ENCODE measurements at places on chromosomes 12 and 14.

DNA sequence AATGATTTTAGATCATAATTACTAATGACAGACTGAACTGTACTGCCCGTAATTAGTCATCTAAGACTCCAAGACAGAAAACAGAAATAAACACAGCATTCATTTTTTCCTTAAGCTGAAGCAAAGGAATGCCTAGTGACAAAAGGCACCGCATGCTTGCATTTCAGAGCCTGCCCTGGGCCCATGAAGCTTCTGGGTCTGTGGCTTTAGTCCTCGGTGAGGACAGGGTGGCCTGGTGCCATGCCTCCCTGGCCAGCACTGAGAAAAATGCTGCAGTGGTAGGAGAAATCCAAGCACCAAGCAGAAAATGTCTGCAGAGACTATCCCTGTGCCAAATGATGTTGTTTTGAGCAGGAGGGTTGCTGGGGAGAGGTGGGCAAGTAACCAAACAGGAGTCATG lies 171.6 kb downstream of the CALM1 start:
- DNase-seq = no peak

DNA sequence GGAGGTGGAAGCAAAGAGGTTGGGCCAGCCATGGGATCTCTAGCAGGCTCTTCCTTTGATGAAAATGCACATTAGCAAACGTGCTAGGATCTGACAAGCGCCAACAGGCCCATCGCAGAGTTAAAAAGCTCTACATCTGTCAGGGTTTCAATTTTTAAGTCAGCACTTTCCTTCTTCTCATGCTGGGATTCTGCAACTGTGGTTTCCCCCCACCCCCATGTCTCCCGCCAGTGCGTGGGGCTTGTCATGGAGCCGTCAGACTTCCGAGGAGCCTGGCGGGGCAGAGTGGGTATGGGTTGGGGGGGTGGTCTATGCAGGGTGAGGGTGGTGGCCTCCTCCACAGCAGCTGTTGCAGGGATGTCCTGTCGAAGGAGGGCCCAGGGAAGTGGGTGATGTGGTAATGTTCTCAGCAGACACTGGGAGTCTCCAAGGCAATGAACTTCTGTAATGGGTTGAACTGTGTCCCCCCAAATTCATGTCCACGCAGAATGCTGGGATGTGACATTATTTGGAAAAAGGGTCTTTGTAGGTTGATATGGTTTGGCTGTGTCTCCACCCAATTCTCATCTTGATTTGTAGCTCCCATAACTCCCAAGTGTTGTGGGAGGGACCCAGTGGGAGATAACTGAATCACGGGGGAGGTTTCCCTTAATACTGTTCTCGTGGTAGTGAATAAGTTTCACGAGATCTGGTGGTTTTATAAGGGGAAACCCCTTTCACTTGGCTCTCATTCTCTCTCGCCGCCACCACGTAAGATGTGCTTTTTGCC lies 115.2 kb upstream of the MAP1LC3B2 start:
- DNase-seq = no peak

GRCh38 chr14:69270795-69271708 lies 11.1 kb downstream of the GALNT16 start:
- DNase-seq = peak; percentile 53

DNA sequence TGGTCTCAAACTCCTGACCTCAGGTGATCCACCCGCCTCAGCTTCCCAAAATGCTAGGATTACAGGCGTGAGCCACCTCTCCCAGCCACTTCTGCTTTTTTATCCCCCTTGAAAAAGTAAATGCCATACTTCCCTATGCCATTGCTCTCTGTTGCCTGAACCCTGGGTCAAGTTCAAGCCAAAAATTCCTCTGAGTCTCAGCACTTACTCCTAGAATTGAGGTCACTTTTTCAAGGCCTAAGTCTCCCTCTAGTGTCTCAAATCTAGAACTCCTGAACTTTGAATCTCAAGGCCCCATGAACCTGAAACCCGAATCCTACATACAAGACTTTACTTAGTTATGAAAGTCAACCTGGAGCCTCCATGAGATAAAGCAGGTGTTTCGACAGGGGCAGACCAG lies 1.4 kb upstream of the APOBEC1 start:
- DNase-seq = peak; percentile 44

GRCh38 chr14:92473261-92473968 lies 40.2 kb upstream of the RIN3 start:
- peak; percentile 97 for DNase-seq

GRCh38 chr14:51507906-51508511 lies 143.7 kb upstream of the FRMD6 start:
- DNase-seq = peak; percentile 84

GRCh38 chr12:19946550-19946949 lies 421.8 kb upstream of the PDE3A start:
- DNase-seq = peak; percentile 98

DNA sequence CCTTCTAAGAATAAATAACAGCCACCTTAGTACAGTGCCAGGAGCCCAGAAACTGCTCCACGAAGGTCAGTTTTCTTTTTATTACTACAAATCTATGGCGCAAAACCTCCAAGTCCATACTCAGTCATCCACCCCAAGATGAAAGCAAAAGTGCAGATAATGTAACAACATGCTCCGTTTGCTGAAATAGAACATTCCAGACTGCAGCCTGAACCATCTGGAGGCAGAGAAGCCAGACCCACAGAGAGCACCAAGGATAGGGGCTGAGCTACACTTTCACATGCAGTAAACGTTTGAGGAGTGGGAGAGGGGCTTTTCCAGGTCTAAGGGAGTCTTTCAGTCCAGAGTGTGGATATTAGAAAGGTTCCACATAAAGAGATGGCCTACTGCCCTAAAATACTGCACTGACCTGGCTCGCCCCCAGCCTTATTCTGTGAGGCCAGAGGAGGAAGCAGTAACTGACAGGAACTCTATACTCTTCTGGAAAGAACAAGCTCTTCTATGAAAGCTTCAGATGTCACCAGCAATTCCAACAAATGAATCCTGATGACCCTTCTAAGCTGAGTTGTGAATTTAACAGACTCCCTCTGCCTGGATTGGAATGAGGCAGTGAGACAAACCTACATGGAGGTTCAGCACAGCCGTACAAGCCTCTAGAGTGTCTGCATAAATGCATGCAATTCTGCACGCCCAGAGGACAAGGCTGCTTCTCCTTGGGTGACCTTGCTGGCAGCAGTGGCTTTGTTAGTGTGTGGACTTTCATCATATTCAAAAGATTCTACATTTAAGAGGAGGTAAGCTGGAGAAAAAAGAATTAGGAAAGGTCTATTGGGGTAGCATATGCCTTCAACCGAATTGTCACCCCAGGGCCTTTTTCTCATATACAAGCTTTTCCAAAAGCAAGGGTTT lies 153.9 kb upstream of the EGLN3 start:
- DNase-seq = no peak

DNA sequence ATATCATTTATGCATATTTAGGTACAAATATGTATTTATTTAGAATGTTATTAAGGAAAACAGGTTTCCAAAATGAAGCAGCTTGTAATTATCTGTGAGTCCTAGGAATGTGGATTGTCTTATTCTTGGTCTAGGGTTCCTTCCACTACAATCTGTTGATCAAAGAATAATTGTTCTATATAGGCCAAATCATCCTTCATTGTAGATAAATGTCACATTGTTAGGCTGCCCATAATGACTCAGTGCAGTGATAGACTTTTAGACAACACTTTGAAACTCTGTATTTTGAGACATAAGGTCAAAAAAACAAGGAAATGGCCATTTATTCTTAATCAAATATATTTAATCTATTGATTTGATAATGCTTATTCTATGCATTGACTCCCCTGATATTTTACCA lies 283.0 kb downstream of the ACSS3 start:
- DNase-seq = no peak

GRCh38 chr14:94173471-94173884 lies 644 bp upstream of the PPP4R4 start:
- DNase-seq = no peak

DNA sequence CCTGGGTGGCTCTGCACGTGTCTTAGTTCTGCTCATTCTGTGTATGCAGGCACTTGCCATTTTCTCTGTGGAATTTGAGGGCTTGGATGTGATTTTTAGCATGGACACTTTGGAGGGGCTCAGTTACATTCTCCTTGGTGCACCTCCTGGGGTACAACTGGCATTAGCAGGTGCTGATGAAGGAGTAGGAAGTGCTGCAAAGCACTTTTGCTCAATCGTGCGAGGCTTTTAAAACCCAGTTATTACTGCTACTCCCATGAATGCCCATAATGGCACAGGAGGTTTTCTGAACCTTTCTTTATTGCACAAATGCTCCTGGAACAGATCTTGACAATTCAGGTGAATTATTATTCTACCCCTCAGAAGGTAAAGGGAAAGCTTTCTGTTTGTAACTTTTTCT lies 78.7 kb downstream of the SLC25A47 start:
- no peak for DNase-seq

DNA sequence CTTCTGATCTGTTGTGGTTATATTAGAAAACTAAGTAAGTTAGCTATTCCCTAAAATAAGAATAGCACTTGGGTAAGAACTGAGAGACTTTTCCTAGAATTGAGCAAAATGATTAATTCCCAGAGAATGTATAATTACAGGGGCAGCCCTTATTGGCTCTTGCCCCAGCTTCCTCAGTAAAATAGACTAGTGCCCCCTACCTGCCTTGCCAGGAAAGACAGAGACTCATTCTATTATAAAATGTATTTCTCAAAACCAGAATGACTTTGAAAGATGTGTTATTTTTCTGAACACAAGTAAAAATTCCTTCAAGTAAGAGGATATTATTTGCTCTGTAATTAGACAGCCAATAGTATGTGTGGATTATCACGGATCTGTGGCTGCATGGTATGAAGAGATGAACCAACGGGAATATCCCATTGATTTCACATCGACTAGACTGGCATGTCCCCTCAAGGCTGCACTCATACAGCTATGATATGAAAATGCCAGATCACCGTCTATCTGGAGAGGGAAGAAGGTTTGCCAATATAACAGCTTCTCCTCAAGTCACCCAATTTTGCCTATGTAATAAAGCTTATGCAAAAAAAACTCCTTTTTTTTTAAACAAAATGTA lies 7.4 kb upstream of the GLRX5 start:
- peak; percentile 88 for DNase-seq

DNA sequence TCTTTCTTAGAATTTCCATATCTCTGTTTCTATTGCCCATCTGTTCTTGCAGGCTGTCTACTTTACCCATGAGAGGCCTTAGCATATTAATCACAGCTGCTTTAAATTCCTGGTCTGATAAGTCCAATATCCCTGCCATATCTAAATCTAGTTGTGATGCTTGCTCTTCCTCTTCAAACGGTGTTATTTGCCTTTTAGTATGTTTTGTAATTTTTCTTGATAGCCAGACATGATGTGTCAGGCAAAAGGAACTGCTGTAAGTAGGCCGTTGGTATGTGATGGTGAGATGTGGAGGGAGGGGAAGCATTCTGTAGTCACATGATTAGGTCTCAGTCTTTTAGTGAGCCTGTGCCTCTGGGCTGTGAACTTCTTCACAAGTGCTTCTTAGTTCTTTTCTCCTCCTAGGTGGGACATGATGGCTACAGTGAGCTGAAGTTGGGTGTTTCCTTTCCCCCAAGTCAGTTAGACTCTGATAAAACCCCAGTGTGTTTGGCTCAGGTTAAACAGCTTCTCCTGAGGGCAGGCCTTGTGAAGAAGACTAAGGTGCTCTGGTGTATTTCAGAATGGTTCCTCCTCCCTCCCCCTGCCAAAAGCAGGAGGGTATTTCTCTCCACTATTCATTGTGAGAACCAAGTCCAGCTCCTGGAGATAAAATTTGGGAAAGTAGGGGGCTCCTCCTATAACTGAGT lies 195.9 kb upstream of the PARP11 start:
- peak; percentile 2 for DNase-seq

DNA sequence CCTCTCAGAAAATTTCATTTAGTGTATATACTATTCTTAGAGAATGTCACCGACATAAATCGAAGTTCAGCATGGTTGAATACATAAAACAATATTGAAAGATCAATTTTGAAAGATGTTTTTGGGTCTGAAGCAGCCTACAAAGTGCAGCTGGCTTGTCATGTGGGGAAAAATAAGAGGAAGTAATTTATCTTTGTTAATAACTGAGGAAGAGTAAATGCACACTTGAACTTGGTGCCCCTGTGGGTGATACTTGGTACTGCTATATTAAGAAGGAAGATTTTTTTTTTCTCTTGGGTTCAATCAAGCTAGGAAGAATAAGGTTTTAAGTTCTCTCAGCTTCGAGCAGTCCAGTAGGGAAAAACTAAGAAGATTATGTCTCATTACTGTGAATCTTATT lies 661.3 kb downstream of the RPL10L start:
- no peak for DNase-seq

DNA sequence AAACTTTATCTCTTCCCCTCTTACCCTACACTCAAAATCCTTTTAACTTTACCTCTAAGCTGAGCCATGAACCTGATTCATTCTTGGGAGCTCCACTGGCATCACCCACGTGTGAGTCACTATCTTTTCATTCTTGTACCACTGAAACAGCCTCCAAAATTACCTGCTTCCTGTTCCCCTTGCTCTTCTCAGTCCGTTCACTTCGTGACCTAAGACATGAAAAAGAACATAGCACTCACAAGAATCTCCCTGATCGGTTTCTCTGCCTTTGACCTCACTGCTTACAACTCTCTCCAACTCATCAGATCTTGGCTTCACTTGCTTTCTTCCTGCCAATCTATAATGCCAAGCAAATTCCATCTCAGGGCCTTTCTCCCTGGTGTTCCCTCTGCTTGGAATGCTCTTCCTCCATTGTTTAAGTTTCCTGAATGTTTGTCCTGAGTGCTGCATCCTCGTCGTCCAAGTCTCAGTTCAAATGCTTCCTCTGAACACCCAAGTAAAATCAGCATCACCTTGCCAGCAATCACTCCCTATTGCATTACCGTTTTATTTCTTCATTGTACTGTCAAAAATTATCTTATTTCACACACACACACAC lies 9.2 kb downstream of the GLIPR1 start:
- DNase-seq = peak; percentile 67

- DNase-seq = no peak
Measured at GRCh38 chr12:130983328-130984017, 29.8 kb downstream of the ADGRD1 start.

GRCh38 chr12:18719922-18720510 lies 17.8 kb downstream of the PLCZ1 start:
- no peak for DNase-seq

DNA sequence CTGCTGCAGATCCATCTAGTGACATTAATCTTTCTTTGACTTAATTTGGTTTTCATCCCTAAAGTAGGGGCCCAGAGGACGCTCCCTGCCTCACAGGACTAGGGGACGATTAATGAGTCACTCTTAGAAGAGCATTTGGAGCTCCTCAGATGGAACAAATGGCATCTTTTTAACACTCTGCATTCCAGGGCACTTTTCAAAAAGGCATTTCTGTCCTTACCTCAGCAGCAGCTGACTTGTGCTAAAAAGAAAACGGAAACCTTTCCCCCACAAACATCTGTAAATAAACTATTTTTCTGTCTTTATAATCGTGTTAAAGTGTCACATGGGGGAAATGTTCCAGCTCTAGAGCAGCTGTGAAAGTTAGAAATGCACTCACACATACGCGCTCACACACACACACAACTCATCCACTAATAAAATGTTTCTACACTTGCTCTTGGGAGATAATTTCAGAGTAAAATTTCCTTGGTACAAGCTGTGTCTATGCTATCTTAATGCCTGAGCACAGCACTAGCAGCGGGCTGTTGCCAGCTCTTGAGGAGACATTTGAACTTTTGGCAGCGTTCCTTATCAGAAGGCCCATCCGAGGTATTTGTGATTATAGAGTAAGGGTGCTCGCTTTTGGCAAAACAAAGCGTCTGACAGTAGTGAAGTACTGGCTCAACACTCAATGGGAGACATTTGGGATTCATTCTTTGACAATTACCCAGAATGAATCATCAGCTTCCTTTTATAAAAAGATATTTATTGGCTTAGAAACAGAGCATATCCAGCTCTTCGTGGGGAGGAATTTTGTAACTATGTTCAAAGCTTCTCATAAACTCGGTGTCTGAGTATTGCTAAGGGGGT lies 141.3 kb downstream of the PLXNC1 start:
- DNase-seq = peak; percentile 77

GRCh38 chr12:6692888-6693287 lies 3.7 kb upstream of the ZNF384 start:
- DNase-seq = no peak
